ENCODE measurements at places on chromosomes 5 and 9. TPM values are rescaled to one million over a fixed set of nuclear protein-coding genes. Genes with fewer than 3 reads are reported as not detected.

The CEL gene
- total RNA-seq = 0.41 TPM

DNA sequence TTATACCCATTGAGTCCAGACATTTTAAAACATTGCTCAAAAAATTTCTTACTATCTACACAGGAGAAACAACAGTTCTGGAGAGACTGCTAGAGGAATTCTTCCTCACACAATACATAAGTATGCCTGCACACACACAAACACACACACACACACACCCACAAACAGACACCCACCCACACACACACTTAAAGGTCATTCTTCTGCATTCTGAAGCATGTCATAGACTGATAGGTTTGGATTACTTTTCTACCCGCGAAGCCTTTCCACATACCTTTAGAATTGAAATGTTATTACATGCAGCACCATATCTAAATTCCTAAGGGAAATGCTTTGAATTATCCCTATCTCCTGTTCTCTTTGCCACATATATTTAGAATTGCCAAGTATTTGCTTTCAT is 80.2 kb downstream of the FAM174A start:
- no peak for DNase-seq

GRCh38 chr5:10695055-10695649 is 65.9 kb downstream of the DAP start:
- DNase-seq = peak; percentile 78

DNA sequence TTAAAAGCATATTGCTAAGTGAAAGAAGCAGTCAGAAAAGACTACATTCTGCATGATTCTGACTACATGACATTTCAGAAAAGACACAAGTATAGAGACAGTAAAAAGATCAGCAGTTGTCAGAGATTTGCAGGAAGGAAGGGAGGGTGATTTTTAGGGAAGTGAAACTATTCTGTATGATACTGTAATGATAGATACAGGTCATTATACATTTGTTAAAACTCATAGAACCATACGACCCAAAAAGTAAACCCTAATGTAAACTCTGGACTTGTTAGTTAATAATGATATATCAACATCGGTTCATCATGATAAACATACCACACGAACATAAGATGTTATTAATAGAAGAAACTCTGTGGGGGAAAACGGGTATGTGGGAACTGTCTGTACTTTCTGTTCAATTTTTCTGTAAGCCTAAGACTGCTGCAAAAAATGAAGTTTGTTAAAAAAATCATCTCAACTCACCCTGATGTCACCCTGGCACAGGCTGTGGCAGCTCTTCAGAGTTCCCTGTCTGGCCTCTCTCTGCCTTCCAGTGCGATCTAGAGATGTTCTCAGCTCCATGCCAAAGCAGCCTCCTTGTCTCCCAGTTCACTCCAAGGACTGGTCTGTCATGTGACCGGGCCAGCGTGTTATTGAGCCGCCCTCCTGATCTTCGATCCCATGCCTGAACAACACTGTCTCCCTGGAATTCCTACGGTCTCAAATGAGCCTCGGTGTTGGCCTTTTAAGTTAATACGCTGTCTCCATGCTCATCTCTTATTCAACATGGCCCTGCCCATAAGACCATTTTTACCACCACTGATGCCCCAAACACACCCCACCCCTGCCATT is 35.4 kb downstream of the PRLR start:
- DNase-seq = no peak

GRCh38 chr9:84828046-84828445 is 158.5 kb downstream of the NTRK2 start:
- DNase-seq = no peak

DNA sequence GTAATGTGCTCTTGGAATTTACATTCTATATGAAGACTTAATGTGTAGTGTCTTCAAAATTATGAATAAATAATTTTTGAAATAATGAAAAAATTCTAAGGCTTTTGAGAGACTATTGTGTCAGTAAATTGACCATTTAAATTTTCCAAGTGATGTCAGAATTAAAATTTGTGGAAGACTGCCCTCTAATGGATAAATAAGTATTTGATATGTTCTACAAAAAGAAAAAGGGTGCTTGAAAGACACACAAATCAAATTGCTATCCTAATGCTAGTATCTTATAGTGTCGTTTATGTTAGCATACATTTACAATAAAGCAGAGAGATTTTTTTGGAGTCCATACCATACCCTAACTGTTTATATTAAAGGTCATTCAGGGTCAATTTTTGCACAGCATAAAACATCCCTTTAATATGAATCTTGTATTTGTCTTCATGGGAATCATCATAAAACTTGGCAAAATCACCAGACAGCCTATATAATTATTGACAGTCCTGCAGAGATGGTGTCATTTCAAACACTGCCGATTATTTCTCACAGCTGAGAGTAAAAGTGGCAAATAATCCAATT is 120.8 kb upstream of the SLC27A6 start:
- DNase-seq = peak; percentile 74

The TBC1D2 gene
- 10.3 TPM for total RNA-seq

DNA sequence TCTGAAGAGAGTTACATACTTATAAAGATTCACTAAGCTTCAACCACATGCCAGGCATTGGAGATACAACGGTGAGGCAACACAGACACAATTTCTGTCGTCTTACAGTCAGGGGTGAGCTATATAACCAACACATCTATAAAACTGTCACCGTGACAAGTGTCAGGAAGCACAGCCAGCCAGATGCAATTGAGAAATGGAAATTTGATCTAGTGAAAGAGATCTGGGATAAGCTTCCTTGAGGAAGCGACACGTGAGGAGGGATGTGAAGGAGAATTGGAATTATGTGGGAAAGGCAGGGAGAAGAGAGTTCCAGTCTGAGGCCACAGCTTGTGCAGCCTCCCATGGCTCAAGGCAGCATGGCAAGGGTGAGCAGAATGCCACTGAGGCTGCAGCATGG is 50.9 kb upstream of the ZNF354B start:
- DNase-seq = no peak

DNA sequence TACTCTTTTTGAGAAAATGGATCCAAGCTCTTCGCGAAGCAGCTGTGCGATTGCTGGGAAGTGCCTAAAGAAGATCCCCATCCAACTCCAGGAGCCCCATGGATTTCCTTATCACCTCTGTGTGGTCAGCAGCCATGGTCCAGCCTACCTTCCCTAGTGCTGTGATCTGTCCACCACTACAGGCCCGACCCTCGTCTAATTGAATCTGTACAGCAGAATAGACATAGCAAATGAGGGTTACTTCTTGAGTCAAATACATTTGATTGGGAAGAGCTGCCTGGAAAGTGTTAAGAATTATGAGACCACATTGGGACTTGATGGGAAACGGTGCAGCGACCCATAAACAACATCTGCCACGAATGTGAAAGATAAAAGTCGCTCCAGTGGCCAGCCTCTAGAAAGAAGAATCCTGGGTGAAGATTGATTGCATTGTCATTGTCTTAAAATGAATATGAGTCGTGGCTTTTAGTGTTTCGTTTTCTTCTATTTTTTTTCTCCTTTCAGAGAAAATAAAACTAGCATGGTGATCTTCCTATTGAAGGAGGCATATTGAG is 118.4 kb downstream of the PAM start:
- no peak for DNase-seq

DNA sequence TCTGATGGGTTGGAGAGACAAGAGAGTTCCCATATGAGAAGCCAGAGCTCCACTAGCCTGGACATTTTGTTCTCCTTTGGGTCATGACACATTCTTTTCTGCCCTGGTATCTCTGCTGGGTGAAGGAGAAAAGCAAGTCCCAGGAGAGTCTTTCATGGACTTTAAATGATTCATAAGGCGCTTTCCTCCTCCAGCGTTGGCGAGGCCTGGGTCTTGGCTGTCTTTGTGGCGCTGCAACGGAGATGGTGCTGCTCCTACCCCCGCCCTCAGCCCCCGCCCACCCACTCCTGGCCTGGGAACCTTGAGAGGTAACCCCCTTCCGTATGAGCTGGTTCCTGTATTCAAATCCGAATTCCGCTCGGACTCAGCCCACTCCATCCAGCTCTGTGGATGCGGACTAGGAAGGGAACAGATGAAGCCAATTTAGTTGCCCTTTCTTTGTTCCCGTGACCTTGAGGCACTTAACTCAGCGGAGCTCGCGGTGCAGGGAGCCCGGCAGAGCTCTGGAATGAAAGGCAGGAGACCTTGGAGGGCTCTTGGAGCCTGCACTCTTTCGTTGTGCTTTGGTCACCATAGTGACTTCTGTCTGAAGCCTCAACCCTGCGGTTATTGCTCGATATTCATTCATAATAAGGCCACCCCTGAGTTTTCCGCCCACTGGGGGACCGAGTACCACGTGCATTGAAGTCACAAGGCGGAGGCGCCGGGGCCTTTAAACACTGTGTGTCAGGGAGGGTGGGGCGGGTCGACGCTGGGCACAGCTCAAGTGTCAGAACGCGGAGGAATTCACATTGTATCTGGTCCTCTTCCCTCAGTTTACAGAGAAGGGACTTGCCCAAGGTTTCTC is 14.0 kb upstream of the PWWP2A start:
- DNase-seq = peak; percentile 28

DNA sequence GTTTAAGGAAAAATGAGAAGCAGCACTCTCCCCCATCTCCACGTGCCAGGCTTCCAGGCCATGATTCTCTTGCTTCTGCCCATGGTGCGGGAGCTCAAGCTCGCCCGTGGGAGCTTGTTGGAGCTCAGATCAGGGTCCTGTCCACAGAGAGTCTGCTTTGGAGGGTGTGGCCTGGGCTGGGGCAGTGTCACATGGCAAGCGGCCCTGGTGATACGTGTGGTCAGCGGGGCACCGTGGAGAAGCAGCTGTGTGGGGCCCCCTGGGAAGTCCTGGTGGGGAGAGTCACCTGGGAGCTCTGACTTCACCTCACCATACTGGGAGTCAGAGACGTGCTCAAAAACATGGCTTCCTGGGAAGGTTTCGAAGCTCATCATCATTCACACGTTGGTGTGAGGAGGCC is 275.3 kb downstream of the GADD45G start:
- DNase-seq = no peak

The PCDHGA8 gene
- total RNA-seq = 3.0 TPM

The PCDHA6 gene
- 0.82 TPM for total RNA-seq

DNA sequence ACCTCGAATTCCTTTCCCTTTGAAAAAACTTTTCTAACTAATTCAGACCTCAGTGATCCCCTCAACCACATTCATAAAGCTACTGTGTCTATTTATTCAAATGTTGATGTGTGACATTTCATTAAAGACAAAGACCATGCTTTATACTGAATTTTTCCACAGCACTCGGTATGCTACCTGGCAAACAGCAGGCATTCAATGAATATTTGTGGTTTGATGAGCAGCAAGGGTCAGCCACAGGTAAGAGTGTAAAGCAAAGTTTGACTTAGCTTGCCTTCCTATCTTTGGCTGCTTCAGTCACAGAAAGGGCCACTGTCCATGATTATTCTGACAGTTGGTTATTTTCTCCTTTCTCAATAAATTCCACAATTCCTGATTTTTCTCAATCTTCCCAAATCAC is 5.1 kb upstream of the CDC42SE2 start:
- no peak for DNase-seq

DNA sequence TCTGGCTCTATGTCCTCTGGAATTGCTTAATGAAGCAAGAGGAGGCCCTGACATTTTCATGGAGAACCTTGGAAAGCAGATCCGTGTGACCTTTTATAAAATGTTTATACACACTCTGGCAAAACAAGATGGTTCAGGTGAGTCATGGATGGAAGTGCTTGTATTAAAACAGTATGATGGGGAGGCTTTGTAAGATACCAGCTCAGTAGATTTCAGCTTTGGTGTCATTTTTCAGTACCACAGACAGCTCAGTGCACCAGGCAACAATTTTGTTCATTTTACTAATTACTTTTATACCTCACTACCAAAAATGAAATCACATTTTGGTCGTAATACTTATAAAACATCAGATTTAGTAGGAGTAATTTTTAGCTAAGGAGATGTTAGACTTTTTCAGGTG is 5.2 kb downstream of the KCNN2 start:
- DNase-seq = peak; percentile 5

The NR6A1 gene
- 1.0 TPM for total RNA-seq

The CER1 gene
- not detected for total RNA-seq

DNA sequence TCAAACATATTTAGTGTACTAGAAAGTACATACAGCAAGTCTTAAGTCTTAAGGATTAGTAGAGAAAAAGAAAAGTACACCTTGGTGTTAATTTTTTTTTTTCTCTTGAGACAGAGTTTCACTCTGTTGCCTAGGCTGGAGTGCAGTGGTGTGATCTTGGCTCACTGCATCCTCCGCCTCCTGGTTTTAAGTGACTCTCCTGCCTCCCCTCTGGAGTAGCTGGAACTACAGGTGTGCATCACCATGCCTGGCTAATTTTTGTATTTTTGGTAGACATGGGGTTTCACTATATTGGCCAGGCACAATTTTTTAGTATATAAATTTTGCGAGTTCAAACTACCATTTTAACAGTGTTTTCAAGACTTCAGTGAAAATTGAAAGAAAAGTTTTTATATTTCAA is 1941.1 kb upstream of the CDH6 start:
- no peak for DNase-seq

The ALDH1A1 gene
- 62.8 TPM for total RNA-seq

Data from tongue (tissue), 3 donors.